Ovary (tissue), 10 donors: ENCODE measurements at places on chromosomes 1 and 21. TPM values are rescaled to one million over a fixed set of nuclear protein-coding genes. Genes with fewer than 3 reads are reported as not detected.

The CTH gene
- total RNA-seq = 4.7 TPM

GRCh38 chr1:248155927-248156326, 11.0 kb downstream of the OR2M5 start:
- H3K27me3 ChIP-seq = no peaks in the 10 kb centered on the region
- H3K27ac ChIP-seq = no peak overlapping the region
- H3K36me3 ChIP-seq = no peaks in the 10 kb centered on the region
- H3K4me3 ChIP-seq = no peak overlapping the region

GRCh38 chr1:89833183-89834082, 12.6 kb downstream of the LRRC8D start:
- no peaks in the 10 kb centered on the region for H3K27me3 ChIP-seq
- no peaks in the 10 kb centered on the region for H3K4me1 ChIP-seq
- DNase-seq = no peak

- no peaks in the 10 kb centered on the region for H3K36me3 ChIP-seq
- peaks cover 11% of the 10 kb centered on the region for H3K4me1 ChIP-seq
- H3K27me3 ChIP-seq = no peaks in the 10 kb centered on the region
- no peak overlapping the region for H3K27ac ChIP-seq
Measured at GRCh38 chr1:3346478-3346877, 108.0 kb upstream of the ARHGEF16 start.

DNA sequence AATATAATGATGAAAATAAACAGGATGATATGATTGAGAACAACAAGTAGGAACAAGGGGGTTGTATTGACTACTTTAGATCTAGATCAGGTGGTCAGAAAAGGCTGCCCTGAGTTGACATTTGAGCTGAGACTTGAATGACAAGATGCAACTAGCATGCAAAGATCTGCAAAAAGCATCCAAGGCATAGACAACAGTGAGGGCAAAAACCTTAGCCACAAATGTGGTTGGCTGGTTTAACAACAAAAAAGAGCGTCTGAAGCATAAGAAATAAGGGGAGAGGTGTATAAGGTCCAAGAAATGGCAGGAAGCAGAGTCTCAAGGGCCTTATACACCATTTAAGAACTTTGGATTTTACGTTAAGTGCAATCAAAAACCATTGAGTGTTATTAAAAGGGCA, 3.2 kb downstream of the RAB3GAP2 start:
- H3K27me3 ChIP-seq = no peaks in the 10 kb centered on the region
- no peak overlapping the region for H3K27ac ChIP-seq
- no peaks in the 10 kb centered on the region for H3K36me3 ChIP-seq
- H3K4me1 ChIP-seq = peaks cover 8% of the 10 kb centered on the region
- DNase-seq = no peak
- H3K4me3 ChIP-seq = no peak overlapping the region

DNA sequence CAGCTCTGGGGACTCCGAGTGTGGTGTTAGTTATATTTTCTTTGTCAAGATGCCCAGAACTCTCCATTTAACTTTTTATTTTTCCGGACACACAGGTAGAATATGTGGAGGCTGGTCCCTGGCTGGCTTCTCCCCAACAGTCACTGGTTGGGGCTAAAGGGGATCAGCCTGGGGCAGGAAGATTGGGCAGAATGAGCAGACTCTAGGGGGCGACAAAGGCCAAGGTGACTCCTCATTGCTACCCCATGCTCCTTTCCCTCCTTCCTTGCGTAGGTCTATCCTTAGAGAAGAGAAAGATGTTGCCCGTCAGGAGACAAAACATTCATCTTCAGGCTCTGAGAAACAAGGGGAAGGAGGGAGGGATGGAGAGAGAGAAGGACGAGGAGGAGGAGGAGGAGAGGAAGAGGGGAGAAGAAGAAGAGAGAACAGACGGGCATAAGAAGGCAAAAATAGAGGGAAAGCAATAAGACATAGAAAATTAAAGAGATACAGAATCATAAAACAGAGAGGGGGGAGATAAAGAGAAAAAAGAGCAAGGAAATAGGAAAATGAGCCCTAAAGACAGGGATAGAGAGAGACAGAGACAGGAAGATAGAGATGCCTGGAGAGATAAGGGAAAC, 89.9 kb downstream of the FOXD2 start:
- H3K36me3 ChIP-seq = no peaks in the 10 kb centered on the region
- H3K4me1 ChIP-seq = no peaks in the 10 kb centered on the region
- H3K27ac ChIP-seq = no peak overlapping the region
